ENCODE measurements at places on chromosomes 13 and 19.

- no peak for DNase-seq
Observed at GRCh38 chr19:20325151-20325550, 158.1 kb downstream of the ZNF486 start.

- no peak for DNase-seq
Observed at GRCh38 chr19:5652261-5652660, 28.1 kb downstream of the MICOS13 start.

DNA sequence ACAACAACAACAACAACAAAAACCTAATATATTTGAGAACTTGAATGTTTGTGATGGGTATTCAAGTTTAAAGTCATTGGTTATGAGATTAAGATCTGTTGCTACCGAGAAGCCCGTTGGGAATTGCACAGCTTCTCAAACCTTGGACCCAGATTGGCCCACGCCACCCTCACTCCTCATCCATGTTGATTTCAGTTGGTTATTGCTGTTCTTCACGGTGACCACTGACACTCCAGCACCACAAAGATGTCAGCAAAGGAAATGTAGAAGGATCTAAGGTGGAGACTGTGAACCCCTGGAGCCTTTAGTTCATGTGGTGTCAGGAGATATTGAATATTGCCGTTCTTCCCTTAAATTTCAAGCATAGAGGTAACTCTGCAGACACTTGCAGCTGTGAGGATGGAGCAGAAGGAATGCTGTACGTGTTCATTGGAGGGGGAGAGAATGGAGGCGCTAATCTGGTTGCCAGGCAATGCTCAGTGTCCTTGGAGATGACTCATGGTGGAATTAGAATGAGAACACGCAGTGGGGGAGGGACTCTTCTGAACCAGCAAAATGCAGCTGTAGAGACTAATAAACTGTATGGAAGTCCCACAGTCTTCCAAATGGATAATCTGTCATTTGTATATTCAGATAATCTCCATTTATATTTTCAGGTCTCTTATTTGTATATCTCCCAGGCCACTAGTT, 20.8 kb upstream of the ZNF835 start:
- no peak for DNase-seq

GRCh38 chr19:35993923-35994598, 927 bp upstream of the SDHAF1 start:
- DNase-seq, result no peak

GRCh38 chr13:74629985-74630384, 495.8 kb upstream of the KLF12 start:
- no peak for DNase-seq

DNA sequence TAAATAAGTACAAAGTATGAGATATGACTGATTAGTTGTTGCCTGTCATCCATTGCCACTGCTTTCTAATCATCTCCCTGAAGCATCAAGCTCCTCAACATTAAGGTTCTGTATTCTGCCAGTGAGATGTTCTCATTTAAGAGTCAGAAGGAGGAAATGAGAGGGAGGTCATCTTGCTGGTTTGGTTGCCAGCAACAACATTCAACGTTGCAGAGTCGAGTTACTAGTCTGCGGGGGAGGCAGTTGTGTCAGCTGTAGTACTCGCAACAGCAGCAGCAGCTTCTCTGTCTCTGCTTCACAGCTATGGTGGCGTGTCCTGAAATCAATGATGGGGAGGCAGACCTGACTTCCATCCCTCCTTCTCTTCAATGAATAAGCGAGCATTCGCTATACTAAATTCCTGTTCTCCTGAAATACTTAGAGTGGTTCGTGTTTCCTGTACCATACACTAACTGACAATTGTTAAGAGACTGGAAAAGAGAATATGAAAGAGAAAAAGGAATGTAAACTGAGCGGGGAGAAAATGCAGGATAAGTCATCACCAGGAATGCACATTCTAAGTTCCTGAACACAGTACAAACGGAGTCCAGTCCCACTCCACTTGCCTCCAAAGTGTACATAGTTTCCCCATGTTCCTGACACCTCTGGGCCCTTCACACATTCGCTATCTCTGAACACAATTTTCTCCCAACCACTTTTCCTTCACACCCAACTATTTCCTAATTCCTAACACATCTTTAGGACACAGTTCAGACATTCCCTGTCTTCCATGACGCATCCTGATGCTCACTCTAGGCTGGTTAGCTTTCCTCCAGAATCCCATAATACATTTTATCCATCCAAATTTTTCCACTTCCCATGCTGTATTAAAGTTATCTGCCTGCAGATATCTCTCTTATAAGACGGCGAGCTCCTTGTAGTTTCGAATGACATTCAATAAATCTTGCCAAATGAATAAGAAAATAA, 263.0 kb downstream of the KLF12 start:
- DNase-seq, result no peak

DNA sequence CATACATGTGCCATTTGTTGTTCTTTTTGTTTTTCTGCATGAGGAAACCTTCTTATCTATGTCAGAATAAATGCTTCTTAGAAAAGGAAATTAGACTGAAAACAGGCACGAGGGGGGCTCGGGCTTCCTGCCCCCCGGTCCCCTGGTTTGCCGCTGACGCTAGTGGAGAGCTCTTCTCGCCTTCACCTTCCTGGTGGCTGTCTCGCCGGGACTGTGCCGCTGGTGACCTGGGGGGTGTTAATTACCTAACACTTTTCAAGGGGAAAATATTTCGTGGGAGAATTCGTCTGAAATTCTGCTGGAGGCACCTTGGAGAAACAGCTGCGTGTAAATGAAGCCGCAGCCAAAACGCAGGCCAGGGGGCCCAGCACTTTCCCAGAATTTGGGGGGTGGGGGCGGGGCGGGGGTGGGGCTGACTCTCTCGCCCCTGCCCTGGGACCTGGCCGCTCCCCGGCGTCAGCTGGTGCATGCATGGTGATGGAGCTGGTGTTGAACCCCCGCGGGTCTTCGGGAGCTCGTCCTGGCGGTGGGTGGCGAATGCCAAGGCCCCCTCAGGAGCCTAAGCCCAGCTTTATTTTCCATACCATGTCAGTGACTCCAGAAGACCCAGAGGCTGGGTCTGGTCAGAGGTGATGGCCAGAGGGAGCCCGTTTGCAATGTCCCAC, 58.3 kb upstream of the MCF2L start:
- DNase-seq, result no peak

DNA sequence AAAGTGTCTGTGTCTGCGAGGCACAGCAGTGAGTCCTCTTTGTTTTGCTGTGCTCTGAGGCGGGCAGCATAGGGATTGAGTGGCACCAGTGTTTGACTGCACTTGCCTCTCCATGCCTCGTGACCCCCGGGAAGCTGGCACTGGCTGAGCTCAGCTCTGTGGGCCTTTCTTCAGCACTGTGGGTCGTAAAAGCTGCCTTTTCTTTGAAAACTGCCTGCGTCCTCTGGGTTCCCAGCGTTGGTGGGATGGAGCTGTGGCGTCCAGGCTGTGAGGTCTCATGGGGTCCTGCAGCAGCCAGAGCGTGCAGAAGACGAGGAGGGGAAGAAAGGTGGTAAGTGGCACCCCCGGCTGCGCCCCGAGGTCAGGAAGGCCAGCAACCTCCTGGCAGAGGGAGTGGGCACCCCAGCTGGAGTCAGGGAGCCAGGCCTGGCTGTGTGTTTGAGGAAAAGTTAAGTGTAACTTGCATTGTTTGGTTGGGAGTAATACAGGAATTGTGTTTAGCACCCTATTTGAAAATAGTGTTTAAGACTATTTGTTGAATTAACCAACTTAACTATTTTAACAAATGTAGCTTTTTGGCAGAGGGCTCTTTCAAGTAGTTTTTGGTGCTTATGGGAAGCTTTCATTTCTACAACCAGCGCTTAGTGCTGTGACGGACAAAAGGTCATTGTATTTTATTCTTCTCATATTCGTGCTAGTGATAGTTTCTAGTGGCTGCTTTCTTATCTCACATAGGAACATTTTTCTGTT, 79.3 kb upstream of the TEX29 start:
- DNase-seq, result no peak

GRCh38 chr19:6979399-6979798, 41.8 kb downstream of the MBD3L2B start:
- DNase-seq, result no peak

- no peak for DNase-seq
Observed at GRCh38 chr13:110402299-110403069, 95.4 kb downstream of the COL4A2 start.

- DNase-seq, result no peak
Observed at GRCh38 chr19:54189145-54189734, at the start of gene MBOAT7. MBOAT7 (minus strand) TSS chr19:54189580; CDS start chr19:54188508, 1,072 bp downstream.

GRCh38 chr13:97200081-97200942, 21.8 kb upstream of the MBNL2 start:
- no peak for DNase-seq

- DNase-seq, result no peak
Observed at GRCh38 chr13:33514362-33514761, 228.8 kb upstream of the STARD13 start.

DNA sequence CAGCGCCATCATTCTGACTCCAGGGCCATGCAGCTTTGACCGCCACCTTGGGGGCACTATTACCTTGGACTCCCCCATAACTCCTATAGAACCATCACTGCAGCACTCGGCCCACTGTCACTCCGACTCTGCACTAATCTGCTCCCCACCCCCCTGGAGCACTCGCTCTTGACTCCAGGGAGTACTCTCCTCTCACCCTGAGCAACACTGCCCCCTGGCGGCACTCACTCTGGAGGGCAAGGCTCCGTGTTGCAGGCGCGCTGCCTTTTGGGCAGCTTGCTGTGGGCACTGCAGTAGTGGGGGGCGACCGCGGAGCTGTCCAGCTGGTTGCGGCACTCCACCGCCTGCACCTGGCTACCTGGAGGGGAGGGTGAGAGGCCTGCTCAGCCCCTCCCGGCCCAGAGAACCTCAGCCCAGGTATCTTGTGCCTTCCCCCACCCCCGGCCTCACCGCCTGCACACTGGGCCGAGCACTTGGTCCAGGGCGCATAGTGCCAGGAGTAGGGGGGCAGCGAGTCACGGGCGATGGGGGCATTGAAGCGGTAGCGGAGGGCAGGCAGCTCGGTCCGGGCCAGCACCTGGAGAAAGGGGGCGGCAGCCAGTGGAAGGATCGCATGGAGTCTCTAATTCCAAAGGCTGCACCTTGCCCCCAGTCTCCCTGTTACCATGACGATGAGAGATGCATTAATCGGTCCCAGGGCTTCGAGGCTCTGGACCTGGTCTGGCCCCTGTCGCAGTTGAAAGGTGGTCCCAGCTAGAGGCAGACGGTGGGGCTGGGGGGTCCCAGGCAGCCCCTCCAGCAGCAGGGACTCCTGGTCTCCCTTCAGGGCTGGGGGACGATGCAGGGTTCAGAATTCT, 8.9 kb upstream of the MYO1F start:
- DNase-seq, result no peak

- DNase-seq, result no peak
Observed at GRCh38 chr13:91804724-91805123, 406.3 kb downstream of the GPC5 start.

DNA sequence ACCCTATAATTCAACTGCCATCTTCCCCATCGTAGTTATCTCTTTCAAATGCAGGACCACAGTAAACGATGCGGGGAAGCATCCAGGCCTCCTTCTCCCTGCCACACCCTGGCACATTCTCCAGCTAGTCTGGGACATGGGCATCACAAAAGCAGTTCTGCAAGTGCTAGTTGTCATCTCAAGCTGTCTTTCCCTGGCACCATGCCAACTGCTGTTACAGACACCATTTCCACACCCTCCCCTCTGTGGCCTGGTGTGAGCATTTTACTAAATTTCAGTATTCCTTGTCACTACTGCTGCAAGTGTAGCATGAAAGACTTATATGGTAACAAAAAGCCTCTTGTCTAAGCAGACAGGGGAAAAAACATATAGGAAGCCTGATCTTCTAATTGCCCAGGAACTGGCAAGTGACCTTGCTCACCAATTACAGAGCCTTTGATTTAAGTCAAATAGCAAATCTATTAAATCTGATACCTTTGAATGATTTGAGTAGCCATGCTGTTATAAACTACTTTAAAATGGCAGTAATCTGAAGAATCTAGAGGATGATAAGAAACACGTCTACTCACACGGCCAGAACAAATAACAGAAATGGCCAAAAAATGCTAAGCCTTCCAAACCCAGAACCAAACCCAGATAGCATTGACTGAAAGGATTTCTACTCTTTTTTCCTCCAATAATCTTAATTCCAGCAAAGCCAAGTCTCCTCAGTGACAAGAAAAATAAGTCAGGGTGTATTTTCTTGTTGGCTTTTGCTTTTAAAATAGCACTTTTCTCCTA, 179.0 kb downstream of the NUFIP1 start:
- DNase-seq, result no peak

DNA sequence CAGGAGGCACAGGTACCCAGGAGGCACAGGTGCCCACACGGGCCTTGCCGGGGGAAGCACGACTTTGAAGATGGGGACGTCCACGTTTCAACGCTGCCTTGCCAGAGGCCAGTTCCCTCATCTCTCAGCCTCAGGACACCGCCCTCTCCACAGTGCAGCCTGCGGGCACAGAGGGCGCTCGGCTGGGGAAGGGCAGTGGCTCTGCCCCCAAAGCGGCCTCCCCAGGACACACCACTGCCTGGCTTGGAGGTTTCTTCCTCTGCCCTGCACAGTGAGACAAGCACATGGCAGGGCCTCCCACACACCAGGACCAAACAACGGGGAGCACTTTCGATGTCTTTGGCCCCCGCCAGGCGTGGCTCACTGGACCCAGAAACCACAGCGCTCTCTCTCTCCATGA, 73.0 kb downstream of the RASA3 start:
- no peak for DNase-seq

DNA sequence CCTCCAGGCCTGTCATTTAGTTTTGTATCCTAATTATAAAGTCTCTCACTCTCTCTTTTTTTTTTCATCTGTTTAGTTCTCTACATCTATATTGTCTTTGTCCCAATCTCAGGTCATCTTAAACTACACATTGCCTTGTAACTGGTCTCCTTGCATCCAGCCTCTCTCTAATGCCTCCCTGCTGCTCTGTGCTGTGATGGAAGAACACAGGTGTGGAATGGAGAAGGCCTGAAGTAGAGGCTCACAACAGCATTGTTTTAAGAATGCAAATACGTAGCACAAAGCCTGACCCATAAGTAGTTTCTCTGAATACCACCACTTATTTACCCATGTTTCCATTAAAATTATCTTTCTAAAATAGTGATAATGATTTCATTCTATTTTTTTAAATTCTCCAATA, 108.8 kb upstream of the FRY start:
- no peak for DNase-seq

- no peak for DNase-seq
Observed at GRCh38 chr19:11479090-11479897, 1.6 kb downstream of the ELAVL3 start.

GRCh38 chr19:45778010-45778661, 4.2 kb downstream of the DMPK start:
- no peak for DNase-seq

DNA sequence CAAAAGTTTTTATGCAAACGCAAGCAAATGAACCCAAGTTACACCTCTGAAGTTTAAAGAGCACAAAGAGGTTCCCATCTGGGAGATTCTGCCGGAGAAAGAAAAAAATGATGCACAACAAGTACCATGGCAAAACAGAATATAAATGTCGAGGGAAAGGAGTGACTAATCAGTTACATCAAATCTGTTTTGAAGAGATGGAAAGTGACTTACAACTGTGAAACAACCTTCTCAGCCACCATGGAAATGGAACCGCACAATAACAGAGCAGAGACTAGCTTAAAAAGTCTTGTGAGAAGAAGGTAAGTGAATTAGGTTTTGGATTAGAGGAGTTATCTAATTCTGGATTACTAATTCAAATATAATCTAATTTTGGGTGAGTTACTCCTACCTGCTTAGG, 2.4 kb downstream of the HSPH1 start:
- DNase-seq, result no peak

- DNase-seq, result no peak
Observed at GRCh38 chr13:27631665-27632064, 10.0 kb downstream of the POLR1D start.

GRCh38 chr19:7817801-7818200, 12.2 kb upstream of the EVI5L start:
- no peak for DNase-seq

GRCh38 chr19:8357007-8357521, 6.9 kb upstream of the ANGPTL4 start:
- DNase-seq, result no peak
